Inflammatory macrophage (primary cell): ENCODE measurements at places on chromosomes 1 and 21.

GRCh38 chr1:66535061-66535460 is 1.1 kb downstream of the SGIP1 start:
- DNase-seq, result no peak

DNA sequence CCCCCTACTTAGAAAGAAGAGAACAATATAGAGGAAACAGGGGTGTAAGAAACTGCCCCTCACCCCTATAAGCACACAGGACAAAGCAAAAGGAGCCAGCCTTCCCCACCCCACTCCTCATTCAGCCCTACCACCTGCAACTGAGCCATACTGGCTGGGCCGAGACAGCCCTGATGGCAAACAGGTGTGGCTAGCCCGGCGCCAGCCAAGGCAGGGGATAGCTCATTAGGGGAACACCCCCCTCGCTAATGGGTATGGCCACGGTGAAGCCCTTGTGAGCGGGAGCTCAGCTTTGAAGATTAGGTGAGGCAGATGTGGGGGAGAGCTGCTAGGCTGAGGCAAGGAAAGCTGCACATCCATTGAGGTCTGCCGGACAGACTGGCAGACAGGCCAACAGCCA is 65.5 kb downstream of the ERI3 start:
- no peak for DNase-seq

DNA sequence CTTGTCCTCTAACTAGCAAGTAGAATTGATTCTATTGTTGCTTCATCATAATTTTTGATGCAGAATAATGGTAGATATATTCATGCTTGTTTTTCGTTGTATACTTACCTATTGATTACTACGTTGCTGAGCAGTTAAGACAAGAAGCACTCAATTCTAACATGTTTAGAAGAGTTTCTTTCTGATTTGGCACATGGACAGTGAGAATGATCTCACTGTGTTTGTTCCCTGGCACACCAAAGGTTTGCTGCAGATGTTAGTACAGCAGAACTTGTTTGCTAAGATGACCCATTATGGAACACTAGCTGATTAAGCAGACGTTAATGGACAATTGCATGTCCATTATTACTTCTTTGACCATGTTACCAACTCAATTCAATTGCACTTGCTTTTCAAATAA is 184.7 kb upstream of the SGIP1 start:
- DNase-seq, result no peak

DNA sequence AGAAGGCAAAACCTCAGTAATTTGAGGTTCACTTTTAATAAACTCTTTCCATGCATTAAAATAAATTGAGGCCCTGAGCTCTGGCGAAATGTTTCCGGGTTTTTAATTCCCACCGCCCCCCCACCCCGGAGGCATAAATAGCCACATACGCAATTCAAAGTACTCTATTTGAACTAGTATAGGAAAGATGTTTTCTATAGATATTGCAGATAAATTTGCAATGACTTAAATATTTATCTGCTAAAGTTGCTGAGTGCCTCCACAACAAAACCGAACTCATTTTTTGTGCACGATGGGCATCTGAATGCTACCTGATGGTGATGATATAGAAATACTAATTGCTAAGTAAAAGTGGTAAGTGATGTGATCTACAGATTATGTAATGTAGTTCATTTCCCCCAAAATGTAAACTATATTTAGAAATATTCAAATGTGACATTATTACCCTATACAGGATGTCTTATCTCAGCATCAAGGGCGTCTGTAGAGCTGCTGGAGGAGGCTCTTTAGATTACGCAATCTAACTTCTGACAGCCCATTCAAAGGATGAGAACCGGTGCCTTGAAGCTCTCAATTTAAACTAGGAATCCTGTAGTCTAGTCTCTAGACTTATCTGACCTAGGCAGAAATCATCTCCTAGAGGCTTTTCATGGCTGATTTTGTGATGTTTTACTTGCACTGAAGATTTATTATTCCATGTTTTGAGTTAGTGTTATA is 8.5 kb downstream of the IRF2BP2 start:
- peak; percentile 72 for DNase-seq

DNA sequence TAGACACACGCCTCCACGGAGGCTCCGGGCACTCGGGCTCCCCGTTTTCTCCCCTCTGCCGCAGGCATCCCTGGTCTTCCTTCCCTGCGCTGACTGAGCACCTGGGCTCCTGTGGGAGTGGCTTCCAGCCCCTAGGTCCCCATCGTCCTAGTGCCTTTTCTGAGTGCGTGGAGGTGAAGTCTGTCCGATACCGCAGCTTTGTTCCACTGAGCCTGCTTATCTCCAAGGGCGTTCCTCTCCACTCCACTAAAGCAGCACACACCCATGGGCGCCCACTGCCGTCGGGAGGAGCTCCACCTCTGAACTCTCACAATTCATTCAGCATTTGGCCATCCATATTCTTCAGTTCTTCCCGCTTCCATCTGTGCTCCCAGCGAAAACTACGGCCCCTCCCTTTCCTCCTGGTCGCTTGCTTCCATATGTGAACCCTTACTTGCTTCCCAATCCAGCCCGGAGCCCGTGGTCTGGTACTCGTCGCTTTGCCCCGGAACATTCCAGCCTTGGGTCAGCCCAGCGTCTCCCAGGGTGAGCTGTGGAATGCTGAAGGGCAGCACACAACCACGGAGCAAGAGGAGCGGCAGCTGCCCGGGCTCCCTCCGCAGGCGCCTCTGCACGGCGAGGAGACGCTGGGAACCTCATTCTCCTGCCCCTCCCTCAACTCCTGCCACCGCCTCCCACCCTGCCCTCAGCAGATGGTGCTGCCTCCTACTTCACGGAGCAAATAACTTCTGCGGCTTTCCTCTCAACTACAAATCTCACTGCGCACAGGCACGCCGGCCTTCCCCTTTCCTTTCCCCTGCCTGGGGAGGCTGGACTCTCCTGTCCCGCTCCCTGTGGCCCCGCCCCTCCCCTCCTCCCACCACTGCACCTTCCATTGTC is 27.5 kb downstream of the ATP8B2 start:
- DNase-seq, result peak; percentile 27

GRCh38 chr1:201682964-201683363 is 144.0 kb downstream of the NAV1 start:
- DNase-seq, result no peak

DNA sequence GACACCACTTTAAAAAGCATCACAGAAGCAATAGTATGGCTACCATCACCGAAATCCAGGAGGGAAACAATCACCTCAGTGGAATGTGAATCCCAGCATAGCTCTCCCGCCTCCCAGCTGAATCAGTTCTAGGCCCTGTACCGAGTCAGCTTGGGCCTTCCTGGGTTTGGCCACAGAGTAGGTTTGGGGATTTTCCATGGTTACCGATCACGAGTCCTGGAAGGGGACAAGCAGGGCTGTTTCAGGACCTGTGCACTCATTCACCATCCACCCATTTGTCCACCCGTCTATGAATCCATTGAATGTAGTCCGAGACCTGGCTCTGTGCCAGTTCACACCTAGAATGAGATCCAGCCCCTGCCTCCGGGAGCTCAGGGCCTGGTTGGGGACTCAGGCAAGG is 94.2 kb downstream of the ARHGEF10L start:
- no peak for DNase-seq

DNA sequence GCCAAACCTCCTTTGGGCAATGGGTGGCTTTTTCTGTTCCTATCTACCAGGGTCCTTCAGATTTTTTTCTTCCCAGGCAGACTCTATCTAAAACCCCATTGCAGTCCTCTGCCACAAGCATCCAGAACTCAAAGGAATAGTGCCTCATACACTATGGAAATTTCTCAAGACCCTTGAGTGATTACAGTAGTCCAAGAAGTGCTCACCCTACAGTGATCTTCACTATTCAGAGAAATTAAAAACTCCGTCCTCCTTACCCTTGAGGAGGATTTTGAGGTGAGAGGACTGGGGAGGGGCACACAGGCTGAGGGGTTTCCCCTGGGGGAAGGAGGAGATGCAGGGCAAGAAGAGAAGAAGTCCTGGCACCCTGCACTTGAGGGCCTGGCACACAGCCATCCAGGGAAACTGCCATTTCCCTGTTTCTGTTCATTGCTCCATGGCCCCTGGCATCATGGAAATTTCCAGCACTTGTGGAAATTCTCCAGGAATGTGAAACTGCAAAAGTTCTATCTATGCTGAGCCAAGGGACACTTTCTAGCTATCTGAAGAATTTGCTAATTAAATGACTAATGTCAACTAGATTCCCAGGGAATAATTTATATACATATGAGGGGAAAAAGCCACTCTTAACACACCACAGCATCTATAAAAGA is 102.5 kb upstream of the ATP1B1 start:
- no peak for DNase-seq

DNA sequence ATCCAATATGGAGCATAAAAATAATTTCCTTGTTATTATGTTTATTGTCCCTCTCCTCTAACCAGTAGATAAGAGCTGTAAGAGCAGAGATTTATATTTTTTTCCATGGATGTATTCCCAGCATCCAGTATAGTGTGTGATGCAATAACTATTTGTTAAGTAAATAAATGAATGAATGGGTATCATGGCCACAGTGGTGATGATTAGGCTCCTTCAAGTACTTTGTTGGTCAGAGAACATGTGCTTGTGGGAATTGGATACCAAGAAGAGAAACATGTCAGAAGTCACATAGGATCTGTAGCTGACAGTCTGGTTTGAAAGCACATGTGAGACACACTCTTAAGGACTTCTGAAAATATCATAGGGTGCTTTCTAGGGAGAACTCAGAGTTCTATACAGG is 588.5 kb downstream of the AGBL4 start:
- no peak for DNase-seq

DNA sequence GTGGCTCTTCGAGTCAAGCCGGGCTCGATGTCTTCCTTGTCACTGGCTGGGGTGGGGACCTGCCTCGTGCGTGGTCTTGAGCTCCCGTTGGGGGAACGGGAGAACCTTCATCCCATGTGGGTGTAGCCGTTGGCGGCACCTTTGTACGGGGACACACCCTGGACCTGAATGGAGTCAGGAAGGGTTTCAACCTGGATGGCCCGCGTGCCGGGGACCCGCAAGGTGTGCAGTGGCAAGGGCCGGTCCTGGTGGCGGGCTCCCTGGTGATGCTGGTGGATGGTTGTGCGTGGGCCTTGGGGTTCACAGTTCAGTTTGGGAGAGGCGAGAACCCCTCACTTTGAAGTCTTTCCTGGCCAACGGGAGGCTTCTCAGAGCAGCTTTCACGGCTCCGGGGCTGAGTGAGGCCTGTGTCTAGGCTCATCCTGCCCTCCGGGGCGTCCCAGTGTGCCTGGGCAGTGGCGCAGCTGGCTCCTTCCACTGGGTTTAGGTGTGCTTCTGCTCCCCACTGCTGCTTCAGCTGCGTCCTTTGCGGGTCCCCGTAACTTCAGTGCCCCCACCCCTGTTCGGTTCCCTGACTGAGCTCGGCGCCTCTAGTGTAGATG is 11.4 kb downstream of the SKI start:
- DNase-seq, result no peak

GRCh38 chr1:157363660-157364140 is 188.6 kb downstream of the FCRL5 start:
- DNase-seq, result peak; percentile 66

GRCh38 chr21:34805157-34805556 is 136.4 kb downstream of the CLIC6 start:
- DNase-seq, result no peak

- DNase-seq, result no peak
Observed at GRCh38 chr1:163231385-163231784, 28.7 kb upstream of the RGS5 start.

GRCh38 chr1:236978740-236979139 is 25.5 kb downstream of the MT1HL1 start:
- DNase-seq, result no peak

DNA sequence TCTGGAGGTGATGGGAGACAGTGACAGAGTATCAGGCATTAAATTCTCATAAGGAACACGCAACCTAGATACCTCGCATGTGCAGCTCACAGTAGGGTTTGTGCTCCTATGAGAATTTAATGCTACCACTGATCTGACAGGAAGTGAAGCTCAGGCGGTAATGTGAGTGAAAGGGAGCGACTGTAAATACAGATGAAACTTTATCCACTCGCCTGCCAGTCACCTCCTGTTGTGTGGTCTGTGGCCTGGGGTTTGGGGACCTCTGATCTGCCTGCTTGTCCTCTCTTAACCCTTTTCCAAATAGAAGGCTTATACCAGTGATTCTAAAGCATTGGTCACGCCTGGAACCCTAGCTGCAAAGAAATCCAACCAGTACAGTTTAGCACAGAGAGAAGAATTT is 15.3 kb downstream of the GABPA start:
- no peak for DNase-seq

DNA sequence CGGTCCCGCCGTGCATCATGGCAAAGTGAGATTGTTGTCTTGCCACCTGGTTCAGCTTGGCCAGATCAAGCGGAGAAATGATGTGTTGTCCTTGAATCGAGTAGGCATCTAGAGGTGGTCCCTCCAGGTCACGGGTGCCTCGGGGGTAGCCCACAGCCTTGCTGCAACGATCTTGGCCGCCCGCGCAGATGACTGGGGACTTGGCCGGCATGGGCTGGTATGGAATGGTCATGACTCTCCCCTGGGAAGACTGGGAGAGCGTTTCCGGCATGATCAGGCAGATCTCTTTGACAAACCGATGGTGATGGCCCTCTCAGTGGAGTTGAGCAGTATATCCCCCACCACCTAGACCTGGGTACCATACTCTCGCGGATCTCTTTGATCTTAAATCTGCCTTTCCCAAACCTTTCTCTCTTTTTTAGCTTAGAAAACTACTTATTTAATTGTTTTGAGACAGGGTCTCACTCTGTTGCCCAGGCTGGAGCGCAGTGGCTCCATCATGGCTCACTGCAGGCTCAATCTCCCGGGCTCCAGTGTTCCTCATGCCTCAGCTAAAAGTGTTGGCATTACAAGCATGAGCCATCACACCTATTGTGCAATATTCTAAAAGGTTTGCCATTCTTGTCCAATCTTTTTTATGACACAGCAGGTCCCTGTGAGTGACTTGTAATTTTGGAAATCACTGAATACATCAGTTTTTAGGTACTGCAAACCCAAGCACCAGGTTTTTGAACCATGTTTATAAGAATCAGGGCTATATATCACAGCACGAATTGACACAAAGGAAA is 9.4 kb upstream of the ELAPOR1 start:
- DNase-seq, result no peak

DNA sequence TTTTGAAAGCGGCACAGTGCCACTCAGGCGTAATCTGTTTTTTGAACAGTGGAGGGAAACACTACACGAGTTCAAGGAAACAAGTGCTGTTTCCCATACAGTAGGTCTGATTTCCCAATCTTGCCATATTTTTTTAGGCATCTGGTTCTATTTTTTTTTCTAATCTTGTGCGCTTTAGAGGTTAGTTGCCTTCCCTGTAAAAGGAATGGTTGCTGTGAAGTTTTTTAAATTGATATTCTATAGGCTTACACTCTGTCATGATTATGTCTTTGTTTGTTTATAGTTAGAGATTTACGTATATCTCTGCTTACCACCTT is 1.2 kb downstream of the NASP start:
- no peak for DNase-seq

- DNase-seq, result peak; percentile 27
Observed at GRCh38 chr1:180053594-180054567, 99.3 kb downstream of the CEP350 start.

GRCh38 chr1:101247404-101248287 is 10.8 kb downstream of the S1PR1 start:
- no peak for DNase-seq

DNA sequence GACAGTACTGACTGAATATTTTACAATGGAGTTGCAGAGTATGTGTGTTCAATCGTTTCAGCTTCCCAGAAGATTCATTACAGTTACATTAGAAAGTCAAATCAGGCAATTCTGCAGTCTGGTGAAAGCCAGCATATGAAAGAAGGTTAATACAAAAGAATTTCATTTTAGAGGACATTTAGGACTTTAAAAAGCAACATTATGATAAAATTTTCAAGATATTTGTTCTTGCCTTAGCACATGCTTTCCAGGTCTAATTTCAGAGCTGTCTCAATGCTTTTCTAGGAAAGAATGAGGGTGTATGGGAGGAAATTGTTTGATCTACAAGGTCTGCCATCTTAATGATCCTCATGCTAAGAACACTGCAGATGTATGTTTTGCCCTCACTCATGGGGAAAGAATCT is 63.2 kb downstream of the RERE start:
- DNase-seq, result no peak
